OCI-M1 (cell line): ENCODE measurements at places on chromosomes 2 and 18.

DNA sequence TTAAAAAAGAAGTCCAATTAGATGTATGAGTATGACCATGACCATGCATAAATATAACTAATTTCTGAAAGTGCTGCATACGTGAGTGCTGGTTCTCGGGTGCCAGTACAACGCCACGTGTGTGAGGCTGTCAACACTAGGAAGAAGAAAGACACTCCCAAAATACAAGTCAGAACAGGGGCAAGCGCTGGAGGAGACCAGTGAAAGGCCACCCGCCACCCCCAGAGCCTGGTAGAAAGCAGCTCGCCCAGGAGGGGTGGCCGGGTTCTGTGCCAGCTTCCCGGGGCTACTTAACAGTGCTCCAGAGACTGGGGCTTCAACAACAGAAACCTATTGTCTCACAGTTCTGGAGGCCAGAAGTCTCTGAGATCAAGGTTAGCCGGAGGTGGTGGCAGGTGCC is 147.6 kb downstream of the RTP5 start:
- no peak for DNase-seq

DNA sequence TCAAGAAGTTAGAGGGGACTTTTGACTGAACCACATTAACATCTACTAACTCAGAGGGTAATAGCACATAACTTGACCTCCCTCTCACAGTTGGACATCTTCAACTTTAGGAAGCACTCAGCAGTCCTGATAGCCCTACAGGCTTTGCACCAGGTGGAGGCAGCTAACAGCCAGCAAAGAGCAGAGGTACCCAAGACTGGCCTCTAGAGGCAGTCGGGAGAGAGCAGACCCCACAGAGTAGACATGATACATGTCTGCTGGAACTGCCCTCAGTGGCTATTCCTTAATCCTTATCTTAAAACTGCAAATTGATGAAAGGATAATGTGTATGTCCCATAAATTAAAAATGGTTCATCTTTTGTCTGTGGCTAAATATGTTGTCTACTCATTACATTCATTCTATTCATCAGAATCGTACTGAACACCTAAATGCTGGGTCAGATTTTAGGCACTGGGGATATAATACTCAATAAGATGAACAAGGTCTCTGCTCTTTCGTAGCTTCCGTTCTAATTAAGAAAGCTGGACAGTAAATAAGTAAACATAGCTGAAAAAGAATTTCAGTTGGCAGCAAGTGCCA is 49.8 kb downstream of the CAB39 start:
- DNase-seq: peak; percentile 54

- DNase-seq: no peak
These were observed 310.9 kb upstream of the COL3A1 start for GRCh38 chr2:188663301-188663700.

GRCh38 chr2:143480601-143481236 is 351.5 kb downstream of the ARHGAP15 start:
- DNase-seq: no peak

DNA sequence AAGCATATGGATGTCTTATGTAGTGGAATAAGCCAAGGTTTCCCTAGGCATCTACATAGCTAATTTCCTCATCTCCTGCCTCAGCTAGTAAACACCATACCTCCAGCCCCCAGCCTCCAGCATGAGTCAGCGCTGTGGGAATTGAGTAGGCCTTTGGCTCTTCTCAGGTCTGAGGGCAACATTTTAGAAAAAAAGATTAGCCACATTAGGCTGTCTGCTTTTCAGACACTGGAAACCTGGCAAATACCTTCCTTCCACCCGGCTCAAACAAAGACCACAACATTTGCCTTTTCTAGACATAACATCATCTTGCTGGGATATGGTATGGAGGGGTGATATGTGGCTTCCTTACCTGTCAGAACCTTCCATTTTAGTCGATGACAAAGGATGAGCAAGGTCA is 6.1 kb upstream of the CCDC195 start:
- no peak for DNase-seq

GRCh38 chr18:79870301-79871025 is 72.7 kb downstream of the KCNG2 start:
- no peak for DNase-seq
